Stomach (tissue), 19 donors: ENCODE measurements at places on chromosomes 5 and 9. TPM values are rescaled to one million over a fixed set of nuclear protein-coding genes. Genes with fewer than 3 reads are reported as not detected.

DNA sequence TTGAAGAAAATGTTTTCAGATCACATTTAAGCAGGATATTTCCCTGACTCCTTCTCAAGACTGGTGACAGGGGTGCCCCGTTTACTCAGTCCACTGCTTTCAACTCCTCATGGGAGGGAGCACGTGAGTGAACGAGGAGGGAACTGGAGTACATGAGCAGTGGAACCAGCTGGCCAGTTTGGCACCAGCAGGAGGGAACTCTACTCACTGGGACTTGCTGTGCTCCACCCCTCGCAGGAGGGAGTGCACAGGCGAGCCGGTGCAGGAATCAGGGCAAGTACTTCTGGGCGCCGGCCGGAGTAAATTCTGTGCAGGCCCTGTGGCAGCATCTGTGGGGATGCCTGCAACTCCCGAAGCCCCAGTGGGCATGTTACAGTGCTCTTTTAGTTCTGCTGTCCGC lies 1941.1 kb upstream of the C9orf72 start:
- DNase-seq: peak; percentile 15

The ECM2 gene
- total RNA-seq: 1.2 TPM

DNA sequence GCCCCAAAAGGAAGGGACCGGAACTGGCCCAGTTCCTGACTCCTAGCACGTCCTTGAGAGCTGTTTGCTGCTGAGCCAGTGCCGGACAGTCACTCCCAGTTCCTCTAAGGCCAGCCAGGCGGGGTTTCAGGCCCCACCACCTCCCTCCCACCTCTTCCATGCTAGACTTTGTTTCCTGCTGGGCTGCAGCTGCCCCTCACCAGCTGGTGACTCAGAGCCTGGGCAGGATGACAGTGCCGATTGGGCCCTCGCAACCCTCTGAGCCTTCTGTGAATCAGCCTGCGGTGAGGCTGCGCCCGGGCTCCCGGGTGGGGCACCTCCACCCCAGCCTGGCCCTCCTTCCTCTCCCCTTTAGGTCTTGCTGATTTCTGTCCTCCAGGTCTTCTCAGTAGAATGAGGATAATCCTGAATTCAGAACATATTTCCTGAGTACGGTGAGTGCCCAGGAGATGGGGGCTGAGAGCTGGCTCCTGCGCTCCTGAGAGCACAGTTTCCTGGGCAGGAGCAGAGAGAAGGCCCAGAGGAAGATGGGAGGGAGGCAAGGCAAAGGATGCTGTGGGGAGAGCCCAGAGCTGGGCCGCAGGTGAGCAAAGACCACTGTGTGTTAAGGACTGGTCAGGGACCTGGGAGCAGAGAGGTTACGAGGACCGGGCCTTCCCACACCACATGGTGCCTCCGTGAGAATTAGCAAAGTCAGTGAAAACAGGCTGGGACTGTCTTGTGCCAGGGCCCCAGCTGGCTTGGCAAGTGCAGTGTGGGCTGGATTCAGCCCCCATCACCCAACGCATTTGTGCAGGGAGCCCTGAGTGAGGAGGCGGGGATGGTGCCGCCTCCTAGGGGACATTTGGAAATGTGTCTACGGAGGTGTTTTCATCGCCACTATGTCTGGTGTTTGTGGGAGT lies 32.9 kb upstream of the STXBP1 start:
- DNase-seq: peak; percentile 93

DNA sequence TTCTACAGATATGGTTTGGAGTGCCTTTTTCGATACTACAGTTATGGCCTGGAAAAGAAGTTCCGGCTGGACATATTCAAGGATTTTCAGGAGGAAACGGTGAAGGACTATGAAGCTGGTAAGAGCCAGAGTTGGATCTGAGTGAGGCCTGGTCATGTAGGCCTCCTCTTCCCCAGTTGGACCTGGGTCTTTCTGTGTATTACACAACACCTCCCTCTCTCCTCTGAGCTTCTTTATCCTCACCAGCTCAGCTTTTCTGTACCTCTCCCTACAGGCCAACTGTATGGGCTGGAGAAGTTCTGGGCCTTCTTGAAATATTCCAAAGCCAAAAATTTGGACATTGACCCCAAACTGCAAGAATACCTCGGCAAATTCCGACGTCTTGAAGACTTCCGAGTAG lies 39.2 kb downstream of the FAXDC2 start:
- no peak for DNase-seq

DNA sequence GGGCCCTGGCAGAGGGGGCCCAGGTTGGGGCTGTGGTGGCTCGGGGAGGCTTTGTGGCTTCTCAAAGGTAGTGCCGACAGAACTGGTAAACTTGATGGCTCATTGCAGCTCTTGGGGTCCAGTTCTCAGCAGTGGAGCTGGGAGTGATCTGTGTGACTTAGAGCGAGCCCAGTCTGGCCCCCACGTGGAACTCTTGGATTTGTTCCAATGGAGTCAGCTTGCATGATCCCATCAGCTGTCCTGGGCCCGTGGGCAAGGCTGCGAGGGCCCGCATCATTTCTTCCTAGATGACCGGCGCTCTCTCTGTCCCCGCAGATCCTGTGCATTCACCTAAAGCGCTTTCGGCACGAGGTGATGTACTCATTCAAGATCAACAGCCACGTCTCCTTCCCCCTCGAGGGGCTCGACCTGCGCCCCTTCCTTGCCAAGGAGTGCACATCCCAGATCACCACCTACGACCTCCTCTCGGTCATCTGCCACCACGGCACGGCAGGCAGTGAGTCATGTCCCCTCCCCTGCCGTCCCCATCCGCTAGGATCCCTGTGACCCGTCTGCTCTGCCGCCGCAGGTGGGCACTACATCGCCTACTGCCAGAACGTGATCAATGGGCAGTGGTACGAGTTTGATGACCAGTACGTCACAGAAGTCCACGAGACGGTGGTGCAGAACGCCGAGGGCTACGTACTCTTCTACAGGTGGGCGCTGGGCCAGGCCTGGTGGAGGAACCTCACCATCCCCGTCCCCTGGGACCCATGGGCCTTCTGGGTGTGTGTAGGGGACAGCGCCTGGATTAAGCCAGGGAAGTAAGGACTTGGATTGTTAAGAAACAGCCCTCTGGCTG lies 39.2 kb downstream of the USP20 start:
- no peak for DNase-seq

The SVEP1 gene
- total RNA-seq: 9.8 TPM

The DHX29 gene
- 18.8 TPM for total RNA-seq

The EMB gene
- total RNA-seq: 11.9 TPM

- no peak for DNase-seq
These were observed 26.6 kb upstream of the CCDC180 start for GRCh38 chr9:97280755-97281330.

DNA sequence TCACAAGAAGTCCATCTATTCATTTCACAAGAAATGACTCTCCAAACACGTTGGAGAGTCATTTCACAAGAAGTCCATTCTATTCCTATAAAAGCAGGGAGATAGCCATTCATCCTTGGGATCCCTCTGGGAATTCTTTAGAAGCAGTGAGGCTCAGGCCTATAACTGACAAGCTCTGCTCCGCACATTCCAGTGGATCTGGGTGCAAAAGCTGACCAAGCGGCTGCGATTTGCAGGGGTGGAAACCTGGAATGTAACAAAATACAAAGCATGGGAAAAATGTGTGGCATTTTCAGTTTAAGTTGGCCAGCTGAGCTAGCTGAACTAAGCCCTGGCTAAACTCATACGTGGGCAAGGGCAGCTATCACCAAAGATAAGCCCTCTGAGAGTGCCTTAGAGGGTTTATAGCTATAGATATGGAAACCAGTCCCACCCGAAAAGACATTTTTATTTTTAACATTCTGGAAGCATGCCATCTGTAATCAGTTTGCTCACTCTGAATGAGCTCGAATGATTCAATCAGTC lies 8.7 kb downstream of the TAS2R1 start:
- DNase-seq: no peak

DNA sequence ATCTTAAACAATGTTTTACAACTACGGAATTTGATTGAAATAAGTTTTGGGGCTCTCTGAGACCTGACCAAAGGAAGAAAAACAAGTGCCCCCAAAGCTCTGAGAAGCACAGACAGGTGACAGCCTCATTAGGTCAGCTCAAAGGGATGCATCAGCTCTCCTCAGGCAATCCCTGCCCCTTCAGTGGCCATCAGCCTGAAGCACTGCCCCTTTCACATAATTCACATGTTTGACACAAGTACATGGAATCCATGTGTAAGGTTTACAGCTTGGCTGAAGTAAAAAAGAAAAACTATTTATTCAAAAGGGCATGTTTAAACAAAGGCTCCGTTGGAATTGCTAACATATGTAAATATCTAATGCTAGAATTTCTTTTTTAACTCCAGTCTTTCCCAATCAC lies 56.3 kb downstream of the TSSK1B start:
- DNase-seq: no peak

- DNase-seq: no peak
These were observed 63.6 kb downstream of the PTCD2 start for GRCh38 chr5:72383726-72384125.

GRCh38 chr9:134725605-134725940 lies 84.0 kb downstream of the COL5A1 start:
- no peak for DNase-seq

DNA sequence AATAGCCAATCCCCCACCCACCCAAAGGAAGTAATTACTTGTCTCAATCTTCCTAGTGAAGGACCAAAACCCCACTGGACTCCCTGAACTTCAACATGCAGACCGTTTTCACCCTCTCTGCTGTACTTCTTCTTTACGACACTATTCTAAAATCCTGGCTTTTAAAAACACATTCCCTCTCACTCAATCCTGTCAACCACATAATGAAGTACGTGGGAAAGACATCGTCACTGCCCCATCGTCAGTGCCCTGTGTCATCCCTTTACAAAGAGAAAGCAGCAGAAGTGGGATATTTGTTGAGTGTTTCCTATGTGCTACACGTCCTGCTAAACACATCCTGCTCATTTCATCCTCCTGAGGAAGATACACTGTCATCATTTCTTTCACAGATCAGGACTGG lies 54.2 kb downstream of the MAPKAP1 start:
- DNase-seq: no peak

GRCh38 chr5:33827885-33828284 lies 63.9 kb downstream of the ADAMTS12 start:
- DNase-seq: no peak

The EPB41L4A gene
- total RNA-seq: 14.3 TPM

DNA sequence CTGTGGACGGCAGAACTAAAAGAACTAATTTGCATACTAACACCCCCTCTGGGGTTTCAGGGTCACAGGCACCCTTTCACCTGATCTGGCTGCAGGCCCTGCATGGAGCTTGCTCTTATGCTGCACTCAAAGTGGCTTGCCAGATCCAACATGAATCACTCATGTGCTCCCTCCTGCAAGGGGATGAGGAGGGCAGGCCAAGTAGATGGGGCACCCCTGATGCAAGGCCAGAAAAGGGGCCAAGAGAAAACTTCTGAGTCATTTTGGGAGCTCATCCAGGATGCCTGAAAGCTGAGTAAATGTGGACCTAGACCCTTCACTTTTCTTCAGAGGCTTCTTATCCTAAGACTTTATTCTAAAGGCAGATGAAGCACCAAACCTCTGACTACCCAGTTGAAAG lies 558.5 kb upstream of the PTGER4 start:
- no peak for DNase-seq

DNA sequence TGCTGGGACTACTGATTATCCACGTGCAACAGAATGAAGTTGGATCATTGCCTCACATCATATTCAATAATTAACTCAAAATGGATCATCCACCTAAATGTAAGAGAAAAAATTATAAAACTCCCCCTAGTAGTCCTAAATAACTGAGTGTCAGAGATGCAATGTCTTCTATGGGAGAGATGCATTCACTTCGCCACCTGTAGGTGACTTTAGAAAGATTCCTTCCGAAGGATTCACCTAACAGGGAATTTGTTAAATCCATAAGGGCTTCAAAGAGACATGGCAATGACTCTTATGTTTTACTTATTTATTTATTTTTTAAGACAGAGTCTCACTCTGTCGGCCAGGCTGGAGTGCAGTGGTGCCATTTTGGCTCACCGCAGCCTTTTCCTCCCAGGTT lies 526.0 kb downstream of the MTRR start:
- no peak for DNase-seq

- no peak for DNase-seq
These were observed 3.9 kb downstream of the EXOC3 start for GRCh38 chr5:446883-447263.

GRCh38 chr5:175015028-175015685 lies 290.8 kb downstream of the MSX2 start:
- DNase-seq: peak; percentile 13

- DNase-seq: no peak
These were observed 25.2 kb downstream of the COL23A1 start for GRCh38 chr5:178564811-178565550.

GRCh38 chr9:82991671-82992070 lies 71.3 kb downstream of the RASEF start:
- DNase-seq: no peak

DNA sequence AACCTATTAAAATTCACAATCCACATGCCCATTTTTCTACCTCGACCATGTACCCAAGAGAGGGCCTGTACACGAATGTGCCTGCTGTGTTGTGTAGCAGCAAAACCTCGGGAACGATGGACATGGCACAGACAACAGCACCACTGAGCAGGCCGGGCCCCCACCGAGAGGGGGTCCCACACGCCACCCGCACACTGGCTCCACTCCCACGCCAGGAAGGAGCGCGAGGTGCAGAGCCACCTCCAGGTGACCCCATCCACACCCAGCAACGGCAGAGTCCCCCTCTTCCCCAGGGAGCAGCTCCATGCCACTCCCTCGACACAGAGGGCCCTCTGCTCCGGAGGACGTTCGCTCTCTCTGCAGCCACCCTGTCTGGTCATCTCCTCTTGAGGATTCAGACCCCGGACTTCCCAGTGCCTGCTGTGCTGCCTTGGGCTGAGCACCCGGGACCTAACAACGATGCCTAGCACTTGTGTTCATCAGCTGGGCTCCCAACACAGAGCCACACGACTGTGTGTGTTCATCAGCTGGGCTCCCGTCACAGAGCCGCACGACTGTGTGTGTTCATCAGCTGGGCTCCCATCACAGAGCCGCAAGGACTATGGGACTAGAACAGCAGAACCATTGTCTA lies 25.3 kb upstream of the ADAMTS2 start:
- DNase-seq: no peak

DNA sequence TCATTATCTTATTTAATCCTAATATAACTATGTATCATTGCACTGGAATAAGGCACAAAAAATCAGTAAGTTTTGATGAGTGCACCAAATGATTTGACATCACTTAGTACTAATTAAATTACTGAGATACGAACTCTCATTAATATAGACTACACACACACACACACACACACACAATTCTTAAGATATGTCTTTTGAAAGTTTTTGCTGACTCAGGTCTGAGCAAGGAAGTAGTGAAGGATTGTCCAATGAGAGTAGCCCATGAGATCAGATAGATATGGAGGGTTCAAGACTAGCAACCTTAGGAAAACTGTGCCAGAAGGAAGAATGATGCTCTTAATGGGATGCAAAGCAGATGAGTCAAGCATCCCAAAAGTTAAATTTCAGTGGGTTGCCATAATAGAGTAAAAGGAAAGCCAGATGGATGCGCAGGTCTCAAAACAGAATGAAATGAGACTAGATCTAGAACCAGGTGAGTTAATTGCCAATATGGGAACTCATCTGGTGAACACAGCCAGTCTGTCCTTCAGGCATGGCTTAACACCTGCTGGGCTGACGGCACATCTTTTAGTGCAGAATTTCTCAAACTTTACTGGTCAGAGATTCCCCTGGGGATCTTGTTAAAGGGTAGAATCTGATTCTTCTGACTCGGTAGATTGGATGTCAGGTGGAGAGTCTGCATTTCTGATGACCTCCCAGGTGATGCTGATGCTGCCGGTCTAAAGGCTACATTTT lies 197.0 kb upstream of the NR4A3 start:
- no peak for DNase-seq
